ENCODE measurements at places on chromosomes 7 and 10. TPM values are rescaled to one million over a fixed set of nuclear protein-coding genes. Genes with fewer than 3 reads are reported as not detected.

- DNase-seq: peak; percentile 63
Measured at GRCh38 chr7:77887567-77887966, 89.0 kb downstream of the PHTF2 start.

CYP26C1 gene
- total RNA-seq: 0.43 TPM

DNA sequence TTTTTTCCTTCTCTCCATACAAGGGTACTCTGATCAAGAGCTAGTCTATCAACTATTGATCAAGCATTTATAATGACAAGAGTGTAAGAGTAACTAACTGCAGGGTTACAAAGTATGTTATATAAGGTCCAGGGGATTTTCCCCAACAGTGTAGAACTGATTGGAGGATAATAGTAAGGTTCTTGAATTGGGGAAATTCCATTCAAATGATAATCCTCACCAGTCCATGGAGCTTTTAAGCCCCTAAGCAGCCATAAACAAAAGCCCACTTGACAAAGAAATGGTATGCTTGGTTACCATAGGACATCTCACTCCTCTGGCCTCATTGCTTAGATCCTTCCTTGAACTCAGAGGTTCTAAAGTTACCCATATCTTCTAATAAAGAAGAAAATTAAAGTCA, 8.2 kb downstream of the YME1L1 start:
- DNase-seq: no peak

DNA sequence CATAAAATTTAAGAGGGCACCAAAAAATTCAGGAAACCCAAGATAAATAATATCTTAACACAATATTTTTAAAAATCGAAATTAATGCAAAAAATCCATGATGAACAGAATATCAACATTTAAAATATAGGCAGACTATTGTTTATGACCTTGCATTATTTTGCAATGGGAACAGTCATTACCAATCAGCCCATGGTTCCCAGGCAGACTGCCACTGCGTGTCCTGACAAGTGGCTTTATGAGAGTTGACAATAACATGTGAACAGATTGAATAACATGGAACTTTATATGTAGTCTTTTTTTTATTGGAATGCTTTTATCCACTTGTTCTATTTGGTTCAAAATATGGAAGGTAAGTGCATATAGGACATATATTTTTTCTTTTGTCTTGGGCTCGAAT, 3.1 kb upstream of the AVPI1 start:
- no peak for DNase-seq

TMEM178B gene
- 8.6 TPM for total RNA-seq

CYP3A4 gene
- not detected for total RNA-seq

DNA sequence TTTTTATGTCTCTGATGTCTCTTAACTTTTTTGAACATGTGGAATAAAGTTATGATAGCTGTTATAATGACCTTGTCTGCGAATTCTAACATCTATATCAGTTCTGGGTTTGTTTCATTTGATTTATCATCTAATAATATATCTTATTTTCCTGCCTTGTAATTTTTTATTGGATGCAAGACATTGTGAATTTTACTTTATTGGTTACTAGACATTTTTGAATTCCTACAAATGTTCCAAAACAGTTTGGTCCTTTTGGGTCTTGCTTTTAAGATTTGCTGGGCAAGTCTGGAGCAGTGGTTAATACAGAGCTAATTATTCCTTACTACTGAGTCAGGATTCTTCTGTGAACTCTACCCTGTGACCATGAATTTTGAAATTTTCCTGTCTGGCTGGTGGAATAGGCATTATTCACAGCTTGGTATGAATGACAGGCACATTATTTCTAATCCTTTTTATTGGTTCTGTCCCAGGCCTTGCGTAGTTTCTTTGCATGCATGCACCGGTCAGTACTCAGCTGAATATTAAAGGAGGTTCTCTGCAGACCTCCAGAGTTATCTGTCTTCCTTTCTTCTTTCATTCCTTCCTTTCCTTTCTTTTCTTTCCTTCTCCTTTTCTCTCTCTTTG, 9.0 kb downstream of the CUTC start:
- no peak for DNase-seq

DNA sequence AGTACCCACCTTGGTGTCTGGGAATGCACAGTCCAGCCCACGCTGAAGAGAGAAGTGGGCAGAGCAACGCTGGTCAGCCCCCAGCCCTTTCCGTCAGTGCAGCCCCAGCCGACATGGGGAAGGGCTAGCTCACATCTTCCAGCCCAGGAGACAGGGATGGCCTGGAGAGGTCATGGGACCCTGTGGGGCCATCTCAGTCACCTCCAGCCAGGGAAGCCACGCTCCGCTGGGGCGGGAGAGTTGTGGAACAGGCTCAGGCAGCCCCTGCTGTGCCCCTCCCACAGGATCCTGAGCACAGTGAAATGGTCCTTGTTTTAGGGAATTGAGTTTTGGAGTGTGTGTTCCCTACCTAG, 85.1 kb downstream of the PAXIP1 start:
- DNase-seq: no peak

DNA sequence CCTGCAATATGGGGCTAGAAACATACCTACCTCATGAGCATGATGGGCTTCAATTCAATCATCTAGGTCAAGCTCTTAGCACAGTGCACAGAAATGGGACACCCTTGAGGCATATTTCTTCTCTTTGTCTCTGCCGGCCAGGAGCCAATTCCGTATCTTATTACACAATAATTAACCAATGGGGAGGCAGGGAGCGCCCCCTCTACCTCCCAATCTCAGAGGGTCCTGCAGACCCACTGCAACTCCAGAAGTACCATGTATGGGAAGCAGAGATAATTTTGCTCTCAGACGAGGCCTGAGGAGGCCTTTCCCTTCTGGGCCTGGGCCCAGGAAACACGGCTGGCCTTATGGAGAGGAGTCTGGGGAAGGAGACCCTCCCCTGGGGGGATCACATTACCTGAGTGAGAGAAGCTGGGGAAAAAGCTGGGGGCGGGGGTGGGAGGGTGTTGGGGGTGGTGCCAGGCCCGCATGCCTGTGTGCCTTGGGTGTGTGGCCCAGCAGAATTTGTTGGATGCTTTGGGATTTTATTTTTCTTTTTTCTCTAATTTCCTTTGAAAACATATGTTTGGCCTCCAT, 155.5 kb downstream of the UBE2H start:
- no peak for DNase-seq

All from epithelial cell of proximal tubule (primary cell).